ENCODE measurements at places on chromosomes 3 and 15.

- no peak for DNase-seq
Measured at GRCh38 chr15:60889491-60889890, 339.6 kb downstream of the RORA start.

- no peak for DNase-seq
Measured at GRCh38 chr15:38512901-38513300, 51.7 kb downstream of the RASGRP1 start.

DNA sequence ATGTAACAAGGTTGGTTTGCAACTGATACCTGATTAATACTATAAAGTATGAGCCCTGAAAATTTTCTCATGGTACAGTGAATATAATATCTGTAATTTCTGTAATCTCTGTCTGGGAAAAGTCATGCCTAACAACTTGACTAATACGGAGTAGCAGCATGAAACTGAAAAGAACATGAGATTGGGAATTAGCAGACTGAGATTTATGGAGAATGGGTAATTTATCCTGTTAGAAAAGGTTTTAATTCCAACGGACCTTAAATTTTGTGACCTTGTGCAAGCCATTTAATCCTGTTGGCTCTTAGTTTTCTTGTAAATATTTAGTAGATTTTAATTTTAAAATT lies 90.2 kb upstream of the CMC1 start:
- no peak for DNase-seq

DNA sequence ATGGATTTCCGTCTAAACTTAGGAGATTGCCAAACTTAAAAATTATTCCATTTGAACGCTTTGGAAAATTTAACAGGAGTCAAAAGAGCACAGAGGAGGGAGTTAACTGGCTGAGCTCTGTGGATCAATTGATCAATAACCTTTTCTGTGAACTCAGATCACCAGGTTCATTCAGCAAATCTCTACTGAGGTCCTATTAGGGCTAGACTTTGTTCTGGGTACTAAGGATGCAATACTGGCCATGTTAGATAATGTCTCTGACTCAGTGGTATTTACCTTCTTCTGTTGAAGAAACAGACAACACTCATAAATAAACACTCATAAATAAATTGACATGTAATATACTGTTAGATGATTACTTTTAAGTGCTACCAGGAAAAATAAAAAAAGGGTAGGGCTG lies 323.4 kb upstream of the SUCLG2 start:
- DNase-seq: no peak

DNA sequence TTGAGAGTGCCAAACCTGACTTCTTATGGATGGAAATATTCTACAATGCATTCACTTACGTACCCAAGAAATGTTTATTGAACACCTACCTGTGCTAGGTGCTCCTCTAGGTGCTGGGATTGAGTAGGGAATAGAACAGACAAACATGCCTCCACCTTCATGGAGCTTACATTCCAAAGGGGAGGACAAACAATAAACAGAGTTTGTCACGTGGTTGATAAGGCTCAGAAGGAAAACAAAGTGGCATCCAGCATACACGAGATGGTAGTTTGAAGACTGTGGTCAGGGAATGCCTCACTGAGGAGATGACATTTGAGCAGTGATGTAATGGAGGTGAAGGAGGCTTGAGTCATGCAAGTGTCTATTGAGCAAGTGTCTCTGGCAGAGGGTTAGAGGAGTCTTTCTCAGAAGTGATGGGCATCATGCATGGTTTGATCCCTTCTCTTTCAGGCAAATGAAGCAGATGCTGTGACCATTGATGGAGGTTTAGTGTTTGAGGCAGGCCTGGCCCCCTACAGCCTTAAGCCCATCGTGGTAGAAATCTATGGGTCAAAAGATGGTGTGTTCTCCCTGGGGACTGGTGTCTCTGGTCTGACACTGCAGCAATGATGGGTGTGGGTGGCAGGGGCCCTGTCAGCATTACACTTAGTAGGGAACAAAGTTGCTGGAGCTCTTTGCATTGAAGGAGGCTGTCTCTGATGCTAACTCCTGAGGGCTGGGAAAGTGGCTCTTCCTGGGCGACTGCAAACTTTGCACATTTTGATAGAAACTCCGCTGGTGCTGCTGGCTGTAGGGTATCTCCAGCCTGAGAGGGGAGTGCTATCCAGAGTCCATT lies 29.7 kb upstream of the TOPBP1 start:
- DNase-seq: no peak

DNA sequence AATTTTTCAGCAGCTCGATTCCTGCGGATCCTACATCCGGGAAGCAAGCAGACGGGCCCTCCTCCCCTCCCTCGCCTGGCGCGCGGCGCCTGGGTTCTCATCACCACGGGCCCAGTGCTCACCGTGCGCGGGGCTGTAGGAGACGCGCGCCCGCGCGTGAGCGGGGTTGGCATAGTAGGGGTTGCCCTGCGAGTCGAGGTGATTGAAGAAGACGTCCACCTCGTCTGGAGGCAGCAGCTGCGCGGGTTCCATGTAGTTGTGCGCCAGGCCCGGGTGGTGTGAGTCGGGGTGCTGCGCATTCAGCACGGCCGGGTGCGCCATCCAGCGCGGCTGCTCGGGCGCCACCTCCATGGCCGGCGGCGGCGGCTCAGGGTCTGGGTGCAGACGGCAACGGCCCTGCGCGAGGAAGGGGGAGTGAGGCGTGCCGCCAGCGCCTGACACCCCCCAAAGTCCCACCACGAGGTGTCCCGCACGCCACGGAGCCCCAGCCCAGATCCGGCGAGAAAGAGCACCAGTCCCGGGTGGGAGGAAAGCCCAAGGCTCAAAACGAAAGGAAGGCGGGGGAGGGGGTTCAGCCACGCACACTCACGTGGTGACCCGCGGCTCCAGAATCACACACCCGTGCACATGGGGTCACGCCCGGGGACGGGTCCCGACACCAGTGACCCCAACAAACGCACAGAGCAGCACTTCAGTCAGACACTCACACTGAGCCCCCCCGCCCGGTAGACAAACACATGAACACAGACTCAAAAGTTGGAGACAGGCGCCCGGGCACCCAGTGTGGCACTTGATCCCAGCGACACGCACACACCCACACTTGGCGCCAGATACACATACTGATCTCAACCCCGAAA lies 6.1 kb downstream of the GATA2 start:
- DNase-seq: no peak

GRCh38 chr3:38555149-38555840 lies 59.2 kb downstream of the EXOG start:
- no peak for DNase-seq

- DNase-seq: no peak
Measured at GRCh38 chr3:185328324-185329004, 34.5 kb upstream of the MAP3K13 start.

DNA sequence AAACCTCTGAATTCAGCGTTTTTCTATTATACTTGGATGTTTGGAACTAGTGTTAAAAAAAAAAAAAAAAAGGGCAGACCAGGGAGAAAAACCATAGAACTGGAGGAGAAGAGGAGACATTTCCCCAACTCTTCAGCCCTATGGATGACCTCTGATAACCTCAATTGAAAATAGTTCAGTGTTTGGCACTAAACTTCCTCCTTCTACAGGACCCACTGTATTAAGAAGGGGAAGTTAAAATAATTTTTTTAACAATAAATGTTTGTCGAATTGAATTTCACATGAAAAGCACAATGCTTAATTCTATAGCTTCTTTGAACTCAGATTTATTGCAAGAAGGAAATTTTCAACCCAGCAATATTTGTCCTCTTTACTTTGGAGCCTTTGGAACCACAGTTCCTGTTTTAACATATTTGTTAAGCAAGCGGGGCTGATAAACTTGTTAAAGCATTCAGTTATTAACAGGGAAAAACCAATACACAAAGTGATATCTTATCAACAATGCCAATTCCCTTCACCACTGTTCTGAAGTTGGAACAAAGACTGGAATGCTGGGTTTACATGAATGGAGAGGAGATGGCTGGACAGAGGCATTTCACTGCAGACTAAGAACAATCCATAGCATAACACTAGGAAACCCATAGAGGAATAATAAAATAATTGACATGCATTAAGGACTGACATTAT lies 3.1 kb upstream of the A4GNT start:
- DNase-seq: no peak

DNA sequence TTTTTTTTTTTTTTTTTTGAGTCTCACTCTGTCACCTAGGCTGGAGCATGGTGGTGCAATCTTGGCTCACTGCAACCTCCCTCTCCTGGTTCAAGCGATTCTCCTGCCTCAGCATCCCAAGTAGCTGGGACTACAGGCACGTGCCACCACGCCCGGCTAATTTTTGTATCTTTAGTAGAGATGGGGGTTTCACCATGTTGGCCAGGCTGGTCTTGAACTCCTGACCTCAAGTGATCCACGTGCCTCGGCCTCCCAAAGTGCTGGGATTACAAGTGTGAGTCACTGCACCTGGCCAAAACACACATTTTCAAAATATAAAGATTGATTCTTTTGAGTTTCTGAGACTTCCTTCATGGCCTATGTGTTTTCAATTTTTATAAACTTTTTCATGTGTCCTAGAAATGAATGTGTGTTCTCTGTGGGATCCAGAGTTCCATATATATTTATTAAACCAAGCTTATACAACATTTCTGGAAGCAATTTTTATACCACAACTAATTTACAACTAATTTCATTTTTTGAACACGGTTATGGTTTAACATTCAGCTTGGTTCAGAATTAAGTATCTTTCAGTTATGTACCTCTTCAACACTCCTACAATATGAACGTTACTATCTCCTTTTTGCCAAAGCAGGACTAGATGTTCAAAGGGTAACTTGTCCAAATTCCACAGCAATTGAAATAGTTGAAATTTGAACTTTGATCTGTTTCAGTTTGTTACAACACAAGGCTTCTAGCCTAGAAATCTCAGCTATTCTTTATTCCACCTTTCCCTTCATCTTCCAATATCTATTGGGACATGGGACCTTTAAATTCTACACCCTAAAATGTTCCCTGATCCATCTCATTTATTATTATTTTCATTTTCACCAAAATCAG lies 1.5 kb downstream of the ACAD11 start:
- DNase-seq: no peak

DNA sequence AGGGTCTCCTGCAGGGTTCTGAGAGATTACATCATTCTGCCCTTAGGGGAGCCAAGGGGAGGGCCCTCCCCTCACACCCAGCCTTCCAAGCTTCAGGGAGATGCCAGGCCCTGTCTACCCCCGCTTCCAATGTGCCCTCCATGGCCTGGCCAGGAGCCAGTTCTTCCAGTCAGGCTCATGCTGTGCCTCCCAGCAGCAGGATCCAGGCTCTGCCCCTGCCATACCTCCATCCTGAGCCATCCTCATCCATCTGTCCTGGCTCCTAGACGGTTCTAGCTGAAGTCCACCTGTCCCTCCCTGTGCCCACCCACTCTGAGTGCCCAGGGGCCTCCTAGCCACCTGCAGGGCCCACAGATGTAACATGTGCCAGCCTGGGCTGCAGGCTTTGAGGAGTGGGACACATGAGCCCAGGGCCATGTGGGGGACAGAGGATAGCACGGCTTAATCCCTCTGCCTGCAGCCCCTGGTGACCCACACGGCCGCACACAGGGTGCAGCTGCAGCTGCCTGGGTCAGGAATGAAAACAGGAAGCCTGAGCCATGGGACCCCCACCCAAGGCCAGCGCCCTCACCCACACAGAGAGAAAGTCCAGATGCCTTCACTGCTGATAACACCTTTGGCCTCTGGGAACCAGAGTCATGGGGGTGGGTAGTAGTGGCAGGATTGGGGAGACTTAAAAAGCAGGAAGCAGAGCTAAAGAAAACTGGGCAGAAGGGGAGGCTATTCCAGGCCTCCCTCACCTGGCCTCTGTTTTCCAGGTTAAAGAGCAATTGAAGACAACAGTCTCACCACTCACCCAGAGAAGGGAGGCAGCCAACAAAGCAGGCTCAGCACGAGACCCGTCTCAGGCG lies 11.8 kb downstream of the PLCD1 start:
- no peak for DNase-seq

GRCh38 chr3:159751752-159752151 lies 236.9 kb upstream of the IL12A start:
- no peak for DNase-seq

- DNase-seq: no peak
Measured at GRCh38 chr3:24299246-24299805, 195.3 kb downstream of the THRB start.

DNA sequence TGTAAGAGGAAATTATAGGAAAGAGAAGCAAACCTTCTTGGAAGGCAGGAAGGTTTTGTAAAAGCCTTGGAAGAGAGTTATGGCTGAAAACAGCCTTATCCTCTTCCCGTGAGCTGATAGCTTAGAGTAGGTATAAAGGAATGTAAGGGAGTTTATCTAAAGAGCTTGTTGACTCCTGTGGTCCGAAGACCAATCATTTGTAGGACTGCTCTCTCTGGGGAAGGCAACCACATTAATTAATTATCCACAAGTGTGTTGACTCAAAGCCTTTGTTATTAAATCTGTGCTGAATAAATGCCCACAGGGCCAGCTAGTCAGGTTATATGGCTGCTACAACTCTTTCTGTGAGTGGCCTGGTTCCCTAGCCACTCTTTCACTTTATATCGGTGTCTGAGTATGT lies 452.1 kb upstream of the RASGRP1 start:
- DNase-seq: no peak

- no peak for DNase-seq
Measured at GRCh38 chr15:49709646-49710214, 88.9 kb downstream of the DTWD1 start.

GRCh38 chr15:70050441-70050840 lies 47.3 kb downstream of the TLE3 start:
- no peak for DNase-seq

- DNase-seq: no peak
Measured at GRCh38 chr3:18790384-18790783, 357.9 kb upstream of the KCNH8 start.

GRCh38 chr3:155519078-155519477 lies 225.6 kb upstream of the STRIT1 start:
- DNase-seq: no peak

- DNase-seq: peak; percentile 62
Measured at GRCh38 chr15:89129123-89129815, 41.0 kb downstream of the ABHD2 start.

- DNase-seq: no peak
Measured at GRCh38 chr15:66419471-66419870, 32.8 kb downstream of the MAP2K1 start.

- no peak for DNase-seq
Measured at GRCh38 chr15:71811752-71812735, 1.7 kb downstream of the NR2E3 start.
